HFFc6 (cell line): ENCODE measurements at places on chromosomes 7 and 10.
A peak's percentile ranks its signal among the peaks of the same experiment; 100 is the strongest.

DNA sequence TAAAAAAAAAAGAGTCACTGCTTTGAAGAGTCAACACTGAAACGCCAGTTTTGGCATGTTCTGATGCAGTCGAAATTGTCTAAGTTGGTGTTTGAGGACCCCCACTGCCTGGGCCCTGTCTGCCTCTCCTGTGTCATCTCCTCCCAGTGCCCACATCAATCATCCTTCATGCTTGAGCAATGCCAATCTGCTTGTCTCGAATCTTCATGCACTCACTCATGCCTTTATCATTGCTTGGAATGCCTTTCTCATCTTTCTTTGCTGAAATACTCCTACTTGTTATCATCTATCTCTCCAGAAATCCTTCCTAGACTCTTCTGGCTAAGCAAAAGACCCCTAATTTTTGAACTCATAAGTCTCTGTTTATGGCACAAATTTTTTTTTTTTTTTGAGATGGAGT lies 42.1 kb upstream of the PLPP4 start:
- DNase-seq: no peak

DNA sequence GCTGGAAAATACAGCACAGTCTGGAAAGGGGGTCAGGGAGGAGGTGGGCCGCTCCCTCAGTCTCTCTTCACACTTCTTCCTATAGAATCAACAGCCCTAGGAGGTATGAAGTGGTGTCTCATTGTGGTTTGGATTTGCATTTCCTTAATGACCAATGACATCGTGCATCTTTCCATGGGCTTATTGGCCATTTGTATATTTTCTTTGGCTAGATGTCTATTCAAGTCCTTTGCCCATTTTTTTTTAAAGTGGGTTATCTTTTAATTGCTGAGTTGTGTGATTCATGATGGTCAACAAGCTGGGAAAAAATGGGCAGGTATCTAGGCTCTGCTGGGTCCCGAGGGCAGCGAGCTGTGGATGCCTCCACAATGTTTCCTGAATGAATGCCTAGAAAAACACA lies 29.1 kb downstream of the TMEM130 start:
- peak; percentile 4 for DNase-seq

DNA sequence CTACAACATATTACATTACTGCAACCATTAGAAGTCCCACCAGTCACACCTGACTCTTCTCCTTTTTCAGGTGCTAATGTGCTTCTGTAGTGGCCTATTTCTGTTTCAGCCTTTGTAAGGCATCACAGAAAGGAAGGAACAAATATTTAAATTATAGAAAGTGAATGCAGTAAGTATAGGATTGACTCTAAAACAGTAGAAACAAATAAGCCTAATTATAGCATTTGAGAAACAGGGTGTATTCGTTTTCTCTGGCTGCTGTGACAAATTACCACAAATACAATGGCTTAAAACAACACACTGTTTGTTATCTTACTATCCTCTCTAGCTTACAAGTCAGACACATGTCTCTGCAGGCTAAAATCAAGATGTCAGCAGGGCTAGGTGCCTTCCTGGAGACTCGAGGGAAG lies 69.4 kb downstream of the CCSER2 start:
- no peak for DNase-seq

- no peak for DNase-seq
Measured at GRCh38 chr7:123994449-123994848, 38.4 kb downstream of the TMEM229A start.
